Neural progenitor cell (in vitro differentiated cells): ENCODE measurements at places on chromosomes 2 and 18. TPM values are rescaled to one million over a fixed set of nuclear protein-coding genes. Genes with fewer than 3 reads are reported as not detected.

- no peak for DNase-seq
These were observed 88.1 kb downstream of the VSNL1 start for GRCh38 chr2:17628349-17629261.

DNA sequence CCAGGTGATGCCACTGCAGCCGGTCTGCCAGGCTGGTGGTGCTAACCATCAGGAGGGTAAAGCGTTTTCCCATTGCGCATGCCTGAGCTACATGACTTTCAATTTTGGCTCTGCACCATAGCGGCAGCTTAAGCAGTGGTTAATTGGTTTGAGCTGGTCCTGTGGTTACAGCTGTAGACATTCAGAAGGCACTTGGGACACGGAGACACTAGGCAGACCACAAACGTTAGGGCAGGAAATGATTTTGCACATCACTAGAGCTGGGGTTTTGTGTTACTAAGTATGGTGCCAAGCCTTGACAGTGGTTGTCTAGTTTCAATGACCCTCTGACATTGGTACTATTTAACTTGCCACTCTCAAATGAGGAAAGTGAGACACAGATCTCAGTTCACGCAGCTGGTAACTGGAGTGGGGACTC, 28.9 kb upstream of the CNOT11 start:
- DNase-seq = no peak

GRCh38 chr2:86193901-86194567, 1.2 kb downstream of the IMMT start:
- no peak for DNase-seq

DNA sequence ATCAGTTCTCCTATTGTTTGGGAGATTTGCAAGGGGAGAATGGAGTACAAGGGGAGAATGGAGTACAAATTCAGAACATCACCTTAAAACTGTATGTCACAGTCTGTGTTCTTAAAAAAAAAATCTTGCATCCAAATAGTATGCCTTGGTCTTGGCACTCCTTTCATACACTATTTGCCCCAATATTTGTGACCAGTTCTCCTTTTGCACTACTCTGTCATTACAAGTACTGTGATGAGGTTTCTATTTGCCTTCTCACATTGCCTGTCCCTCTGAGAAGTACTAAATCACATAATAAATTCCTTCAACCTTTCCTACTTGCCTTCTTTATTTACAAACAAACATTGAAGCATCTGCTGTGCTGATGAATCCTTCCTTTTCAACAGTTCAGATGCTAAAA, 36.0 kb upstream of the NCK2 start:
- no peak for DNase-seq

GRCh38 chr2:98854682-98855081, 81.3 kb downstream of the CRACDL start:
- DNase-seq = no peak

DNA sequence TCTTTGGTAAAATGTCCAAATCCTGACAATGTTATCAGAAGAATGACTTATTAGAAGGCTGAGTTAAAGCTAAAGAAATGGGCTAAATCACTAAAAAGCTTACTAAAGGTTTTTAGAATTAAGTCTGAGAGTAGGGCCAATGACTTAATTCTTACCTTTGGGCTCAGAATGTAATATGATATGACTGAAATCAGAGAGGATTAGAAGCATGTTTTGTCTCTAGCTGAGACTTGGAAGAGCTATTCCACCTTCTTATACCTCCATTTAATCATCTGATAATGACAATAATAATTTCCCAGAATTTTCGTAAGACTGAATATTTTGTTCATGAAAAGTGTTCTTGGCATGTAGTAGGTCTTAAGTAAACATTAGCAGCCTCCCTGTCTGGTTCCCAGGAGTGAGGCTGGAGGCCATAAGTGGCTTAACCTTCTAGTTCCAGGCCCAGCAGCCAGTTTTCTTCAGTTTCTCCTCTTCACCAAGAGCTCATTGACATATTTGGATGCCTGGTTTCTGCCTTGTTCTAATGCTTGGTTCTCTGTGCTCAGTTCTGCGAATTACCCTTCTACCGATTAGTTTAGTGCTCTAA, 25.5 kb upstream of the E2F6 start:
- no peak for DNase-seq

GRCh38 chr2:143513081-143513480, 383.9 kb downstream of the ARHGAP15 start:
- peak; percentile 67 for DNase-seq

DNA sequence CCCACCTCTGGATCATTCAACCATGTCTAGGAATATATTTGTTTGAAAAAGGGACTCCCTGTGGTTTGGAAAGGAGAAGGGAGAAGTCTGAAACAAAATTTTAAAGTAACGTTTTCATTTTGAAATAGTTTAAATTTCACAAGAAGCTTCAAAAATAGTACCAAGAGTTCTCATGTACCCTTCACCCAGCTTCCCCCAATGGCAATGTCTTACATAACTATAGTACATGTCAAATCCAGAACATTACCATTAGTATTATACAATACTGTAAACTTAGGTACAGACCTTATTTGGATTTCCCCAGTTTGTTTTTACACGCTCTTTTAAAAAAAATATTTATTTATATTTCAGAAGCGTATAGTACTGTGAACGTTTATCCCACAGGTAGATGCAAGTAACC, 4.0 kb upstream of the LYG2 start:
- no peak for DNase-seq

- DNase-seq = peak; percentile 62
These were observed 2.7 kb downstream of the VSNL1 start for GRCh38 chr2:17543131-17543660.

- DNase-seq = no peak
These were observed 206.4 kb upstream of the ARL4C start for GRCh38 chr2:234703258-234703657.

- peak; percentile 48 for DNase-seq
These were observed 2.4 kb downstream of the POU3F3 start for GRCh38 chr2:104856086-104856972.

DNA sequence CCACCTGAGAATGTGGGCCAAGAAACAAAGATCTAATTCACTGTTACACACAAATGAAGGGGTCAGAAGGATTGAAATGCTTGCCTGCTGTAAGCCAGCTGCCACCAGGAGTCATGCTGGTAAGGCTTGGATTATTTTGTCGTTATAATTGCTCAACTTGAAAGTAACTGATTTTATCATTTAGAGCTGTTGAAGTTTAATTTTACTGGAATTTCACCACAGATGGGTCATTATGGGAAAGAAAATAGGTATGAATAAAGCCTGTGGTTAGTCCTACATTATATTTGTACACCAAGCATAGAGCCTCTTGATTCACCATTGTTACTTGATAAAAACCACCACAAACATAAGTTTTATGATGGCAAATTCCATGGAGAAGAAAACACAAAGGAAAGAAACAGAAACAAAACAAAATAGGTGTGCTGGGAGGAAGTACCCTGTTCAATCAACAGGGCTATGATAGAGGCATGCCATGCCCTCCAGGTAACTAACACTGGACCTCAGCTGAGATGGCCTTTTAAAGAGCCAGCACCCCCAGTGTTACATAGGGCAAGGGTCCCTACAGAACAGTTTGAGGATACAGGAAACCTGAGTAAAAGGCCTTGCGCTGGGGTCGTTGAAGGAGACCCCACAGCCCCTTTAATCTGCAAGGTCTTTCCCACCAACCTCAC, 3.0 kb downstream of the CLEC4F start:
- no peak for DNase-seq

GRCh38 chr18:76275727-76276313, 219.2 kb downstream of the ZNF516 start:
- DNase-seq = no peak

GRCh38 chr2:240432430-240432819, 3.0 kb upstream of the GPC1 start:
- no peak for DNase-seq

DNA sequence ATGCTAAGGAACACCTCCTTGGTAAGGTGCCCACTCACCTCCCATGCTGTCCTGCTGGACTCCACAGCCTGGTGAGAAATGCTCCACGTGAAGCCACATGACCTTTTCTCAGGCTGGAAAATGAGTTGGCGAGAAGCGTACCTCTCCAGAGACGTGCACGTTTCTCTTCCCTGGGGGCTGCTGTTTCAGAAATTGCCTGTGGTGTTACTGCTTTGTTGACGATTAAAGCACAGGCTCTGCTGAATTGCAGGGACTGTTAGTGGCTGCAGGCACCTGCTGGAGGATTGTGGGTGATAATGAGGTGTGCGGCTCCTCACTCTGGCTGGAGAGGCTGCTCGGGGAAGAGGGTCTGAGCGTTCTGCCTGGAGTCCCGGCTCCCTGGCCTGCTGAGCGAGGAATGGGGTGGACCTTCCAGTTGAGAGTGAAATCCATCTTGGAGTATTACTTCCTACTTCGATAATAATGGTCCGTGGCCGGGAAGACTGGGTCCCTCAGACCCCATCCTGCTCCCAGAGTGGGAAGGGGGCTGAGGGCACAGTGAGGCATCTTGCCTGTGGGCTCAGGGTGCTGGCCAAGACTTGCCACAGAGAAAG, 199.3 kb upstream of the HDAC4 start:
- no peak for DNase-seq

DNA sequence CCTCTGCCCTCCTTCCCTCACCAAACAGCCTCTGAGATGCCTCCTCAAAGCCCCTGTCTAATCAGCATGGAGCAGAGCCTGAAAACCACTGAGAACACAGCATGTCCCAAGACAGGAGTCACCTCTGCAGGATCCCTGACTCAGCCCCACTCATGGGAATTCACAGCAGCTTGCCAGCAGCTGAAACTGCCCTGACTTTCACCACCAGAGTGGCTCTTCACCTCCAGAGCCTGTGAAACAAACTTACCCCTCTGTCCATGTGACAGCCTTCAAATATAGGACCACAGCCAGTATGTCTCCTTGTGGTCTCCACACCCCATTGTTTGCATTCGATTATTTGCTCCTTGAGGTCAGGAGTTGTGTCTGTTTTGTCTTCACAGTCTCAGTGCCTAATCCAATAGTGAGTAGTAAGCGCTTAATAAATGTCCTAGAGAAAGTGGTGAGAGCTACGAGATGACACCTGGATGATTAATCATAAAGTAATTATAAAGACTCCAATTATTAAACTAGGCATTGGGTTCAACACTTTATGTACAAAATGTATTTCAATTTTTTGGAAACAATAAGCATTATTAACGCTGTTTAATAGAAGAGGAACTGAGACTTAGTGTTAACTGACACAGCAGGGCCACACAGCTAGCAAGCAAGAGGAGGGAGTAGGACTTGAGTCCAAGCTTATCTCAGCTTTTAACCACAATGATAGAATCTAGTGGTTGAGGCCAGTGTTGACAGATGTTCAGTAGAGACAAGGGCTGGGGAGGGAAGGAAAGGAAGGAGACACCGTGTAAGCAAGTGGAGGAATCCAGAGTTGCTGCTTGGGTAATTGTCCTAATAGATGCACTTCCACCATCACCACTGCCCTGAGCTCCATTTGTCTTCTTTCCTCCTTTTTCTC, 358.7 kb upstream of the TNP1 start:
- no peak for DNase-seq

DNA sequence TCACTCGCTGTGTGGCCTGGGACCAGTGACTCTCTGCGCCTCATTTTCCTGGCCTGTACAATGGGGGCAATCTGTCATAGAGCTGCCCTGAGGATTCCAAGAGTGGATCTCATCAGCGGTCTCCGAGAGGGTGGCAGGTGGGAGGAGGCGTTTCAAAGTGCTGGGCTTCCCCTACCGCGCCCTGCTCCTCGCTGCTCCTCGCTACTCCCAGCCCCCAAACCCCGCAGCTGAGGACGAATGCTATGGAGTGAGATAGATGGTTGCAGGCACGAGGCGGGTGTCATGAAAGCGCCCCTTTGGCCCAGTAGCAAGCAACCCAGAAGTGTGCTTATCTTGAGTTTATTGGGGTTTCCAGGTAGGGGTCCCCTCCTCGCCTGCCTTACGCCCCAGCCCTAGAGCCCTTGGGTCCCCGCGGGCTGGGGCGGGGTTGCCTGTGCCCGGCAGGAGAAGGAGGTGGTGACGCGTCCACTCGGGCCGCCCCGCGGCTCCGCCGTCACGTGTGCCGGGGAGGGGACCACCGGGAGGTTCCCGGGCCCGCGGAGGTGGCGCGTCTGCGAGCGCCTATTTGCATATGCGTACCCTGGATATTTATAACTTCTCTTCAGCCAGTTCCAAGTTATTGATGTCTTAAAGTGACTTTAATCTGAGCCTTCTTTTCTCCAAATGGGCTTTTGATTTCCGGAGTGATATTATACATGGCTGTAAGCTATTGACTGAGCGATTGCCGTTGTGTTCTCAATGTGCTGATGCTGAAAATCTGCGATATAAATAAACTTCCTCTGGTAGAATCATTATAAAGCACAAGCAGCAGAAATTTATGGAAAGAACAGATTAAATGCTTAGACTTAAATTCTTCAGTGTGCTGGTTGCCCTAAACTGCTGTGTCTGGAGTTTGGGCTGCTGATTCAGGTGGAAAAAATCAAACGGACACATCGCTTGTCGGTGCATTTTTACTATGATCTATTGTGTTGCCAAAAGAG, 263.7 kb downstream of the ATAD2B start:
- DNase-seq = no peak

DNA sequence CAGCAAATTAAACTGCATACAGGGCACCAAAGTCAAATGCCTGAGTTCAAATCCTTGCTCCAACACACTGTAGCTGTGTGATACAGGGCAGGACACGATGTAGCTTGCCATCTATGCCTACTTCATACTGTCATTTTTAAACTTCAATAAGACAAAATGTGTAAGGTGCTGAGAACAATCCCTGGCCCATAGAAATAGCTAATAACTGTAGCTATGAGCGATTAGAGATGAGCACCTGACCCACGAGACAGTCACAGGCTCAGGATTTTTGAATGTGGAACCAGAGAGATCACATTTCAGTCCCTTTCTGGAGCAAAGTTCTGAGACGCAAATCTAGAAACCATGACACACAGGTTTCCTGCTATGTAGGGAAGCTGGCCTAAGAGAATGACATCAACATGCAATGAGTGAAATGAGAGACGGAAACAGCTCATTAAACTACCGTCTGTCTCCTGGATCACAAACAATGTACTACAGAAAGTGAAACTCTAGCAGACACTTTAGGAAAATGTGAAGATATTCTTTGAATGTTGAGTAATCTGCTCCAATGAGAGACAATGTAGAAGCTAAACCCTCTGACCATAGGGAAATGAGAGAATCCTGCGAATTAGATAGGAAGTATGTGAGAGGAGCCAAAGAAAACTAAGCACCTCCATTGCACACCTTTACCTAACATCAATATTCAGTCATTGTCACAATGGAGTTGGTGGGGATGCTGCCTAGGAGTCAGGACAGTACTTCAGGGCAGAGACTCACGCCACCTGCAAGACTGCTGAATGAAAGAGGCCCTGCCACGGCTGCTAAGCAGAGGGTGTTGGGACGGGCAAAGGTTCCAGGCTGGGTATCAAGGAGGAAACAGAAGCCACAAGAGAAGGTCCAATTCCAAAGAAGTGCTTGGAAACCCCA, 25.5 kb downstream of the B4GALT6 start:
- DNase-seq = no peak

GPR45 gene
- not detected in 2 replicates for total RNA-seq

REG1B gene
- total RNA-seq = not detected in 2 replicates

EMILIN1 gene
- total RNA-seq = 0.15 and 5.1 TPM in 2 replicates

WDR75 gene
- total RNA-seq = 85.3 and 121 TPM in 2 replicates

IL1F10 gene
- total RNA-seq = not detected in 2 replicates

CYRIA gene
- total RNA-seq = 0.81 and 1.0 TPM in 2 replicates

LRRTM4 gene
- 17.3 and 20.4 TPM in 2 replicates for total RNA-seq

ADD2 gene
- total RNA-seq = 45.3 and 63.3 TPM in 2 replicates

FZD7 gene
- total RNA-seq = 79.4 and 106 TPM in 2 replicates

GALNT3 gene
- total RNA-seq = 0.65 and 1.9 TPM in 2 replicates

FAM237A gene
- not detected in 2 replicates for total RNA-seq
